ENCODE measurements at places on chromosomes 5 and 9.

- no peak for DNase-seq
Observed at GRCh38 chr9:98094316-98094715, 24.7 kb downstream of the TRIM14 start.

- no peak for DNase-seq
Observed at GRCh38 chr5:1871441-1871840, 11.3 kb downstream of the IRX4 start.

- peak; percentile 67 for DNase-seq
Observed at GRCh38 chr5:172455511-172456061, 1.3 kb upstream of the SH3PXD2B start.

GRCh38 chr5:153623124-153623523, 132.7 kb downstream of the GRIA1 start:
- DNase-seq: no peak

GRCh38 chr5:10243660-10244240, 5.9 kb downstream of the ATPSCKMT start:
- DNase-seq: no peak

- peak; percentile 27 for DNase-seq
Observed at GRCh38 chr5:6328173-6328572, 50.2 kb downstream of the MED10 start.

- DNase-seq: peak; percentile 87
Observed at GRCh38 chr5:58462154-58462553, 2.3 kb upstream of the PLK2 start.

DNA sequence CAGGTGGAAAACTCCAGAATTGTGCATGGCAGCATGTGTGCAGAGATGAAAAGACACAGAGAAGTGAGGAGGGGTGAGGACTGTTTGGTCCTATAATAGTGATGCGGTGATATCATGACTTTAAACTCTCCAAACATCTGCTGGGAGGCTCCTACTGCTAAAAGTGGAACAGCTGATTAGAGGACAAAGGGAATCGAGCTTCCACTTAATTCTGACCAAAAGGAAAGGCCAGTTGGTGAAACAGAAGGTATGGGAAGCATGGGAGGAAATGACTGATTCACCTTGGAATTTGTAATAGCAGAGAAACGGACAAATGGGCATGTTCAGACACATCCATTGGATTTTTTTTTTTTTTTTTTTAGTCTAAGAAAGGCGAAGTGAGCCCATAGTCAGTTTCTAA, 67.5 kb upstream of the MAMDC2 start:
- peak; percentile 85 for DNase-seq

- no peak for DNase-seq
Observed at GRCh38 chr9:125966466-125966865, 219.3 kb downstream of the PBX3 start.

DNA sequence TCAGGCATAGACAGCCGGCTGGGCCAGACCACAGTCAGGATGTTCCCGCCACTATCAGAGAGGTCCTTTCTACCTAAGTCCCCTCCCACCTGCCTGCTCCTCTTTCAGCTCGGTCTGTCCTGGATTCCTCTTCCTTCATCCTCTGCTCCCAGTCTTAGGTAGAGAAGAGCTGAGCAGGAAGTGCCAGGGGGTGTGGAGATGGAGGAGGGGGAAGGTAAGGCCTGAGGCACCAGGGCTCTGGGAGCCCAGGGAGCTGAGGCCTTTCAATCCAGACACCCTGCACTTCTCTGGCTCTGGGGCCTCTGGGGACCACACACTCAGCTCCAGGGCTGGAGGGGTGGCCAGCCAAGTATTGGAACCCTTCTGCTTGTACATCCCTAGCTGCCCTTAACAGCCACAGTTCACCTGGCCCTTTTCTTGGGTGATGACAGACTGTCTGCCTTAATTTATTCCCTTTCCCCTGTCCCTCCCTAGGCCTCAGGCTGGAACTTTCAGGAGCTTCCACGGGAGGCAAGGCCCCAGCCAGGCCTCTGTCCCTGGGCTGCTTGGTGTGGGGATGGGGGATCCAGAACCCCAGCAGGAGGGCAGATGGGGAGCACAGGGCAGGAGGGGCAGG, 15.6 kb downstream of the IRF1 start:
- no peak for DNase-seq

- no peak for DNase-seq
Observed at GRCh38 chr5:131846536-131846935, 49.7 kb upstream of the FNIP1 start.

GRCh38 chr5:142472306-142472951, 147.6 kb upstream of the SPRY4 start:
- peak; percentile 83 for DNase-seq

DNA sequence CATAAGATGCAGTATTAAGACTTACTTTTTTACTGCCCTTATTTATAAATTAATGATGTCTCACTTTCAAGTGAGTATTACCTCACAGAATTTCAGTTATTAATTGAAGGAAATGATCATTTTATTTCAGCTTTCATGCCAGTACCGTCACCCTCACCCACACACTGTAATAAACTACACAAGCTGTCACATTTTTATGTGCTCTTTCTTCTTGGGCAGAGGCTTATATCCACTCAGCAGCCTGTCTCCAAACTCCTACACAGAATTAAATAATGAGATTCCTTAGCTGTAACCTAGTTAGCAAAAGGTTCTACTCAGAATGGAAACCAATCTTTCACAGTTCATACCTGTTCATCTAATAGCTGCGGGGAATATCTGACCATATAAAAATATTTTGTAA, 1915.8 kb upstream of the CDH6 start:
- DNase-seq: no peak

DNA sequence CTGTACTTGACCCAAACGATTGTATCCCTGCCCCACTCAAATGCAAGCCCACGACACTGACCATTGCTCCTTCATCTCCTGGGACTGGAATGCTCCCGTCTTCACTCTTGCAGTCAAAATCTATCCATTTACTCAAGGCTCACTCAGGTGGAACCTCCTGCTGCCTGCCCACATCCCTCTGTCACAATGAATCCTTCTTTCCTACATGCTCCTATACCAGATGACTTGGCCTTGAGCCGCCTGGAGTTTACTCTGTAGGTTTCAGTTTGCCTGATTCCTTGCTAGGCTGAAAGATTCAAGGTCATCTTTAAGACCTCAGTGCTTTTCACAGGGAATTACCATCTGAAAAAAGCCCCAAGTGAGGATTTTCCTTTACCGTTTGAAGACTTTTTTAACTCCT, 264.1 kb downstream of the GLIS3 start:
- no peak for DNase-seq

DNA sequence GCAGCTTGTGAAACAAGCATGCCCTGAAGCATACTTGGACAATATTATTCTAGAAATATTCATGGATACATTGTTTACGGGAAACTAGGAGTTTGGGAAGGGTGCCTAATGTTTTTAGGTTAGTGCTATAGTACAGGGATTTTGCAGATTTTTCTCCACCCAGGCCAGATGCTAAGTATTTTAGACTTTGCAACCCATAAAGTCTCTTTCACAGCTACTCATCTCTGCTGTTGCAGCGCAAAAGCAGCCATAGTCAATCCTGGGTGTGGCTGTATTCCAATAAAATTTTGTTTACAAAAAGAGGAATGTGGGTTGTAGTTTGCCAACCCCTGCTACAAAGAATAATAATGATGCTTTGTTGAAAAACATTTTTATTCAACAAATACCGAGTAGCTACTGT, 106.2 kb downstream of the CEMIP2 start:
- no peak for DNase-seq

GRCh38 chr9:138101444-138102234, 224.1 kb downstream of the CACNA1B start:
- DNase-seq: no peak

DNA sequence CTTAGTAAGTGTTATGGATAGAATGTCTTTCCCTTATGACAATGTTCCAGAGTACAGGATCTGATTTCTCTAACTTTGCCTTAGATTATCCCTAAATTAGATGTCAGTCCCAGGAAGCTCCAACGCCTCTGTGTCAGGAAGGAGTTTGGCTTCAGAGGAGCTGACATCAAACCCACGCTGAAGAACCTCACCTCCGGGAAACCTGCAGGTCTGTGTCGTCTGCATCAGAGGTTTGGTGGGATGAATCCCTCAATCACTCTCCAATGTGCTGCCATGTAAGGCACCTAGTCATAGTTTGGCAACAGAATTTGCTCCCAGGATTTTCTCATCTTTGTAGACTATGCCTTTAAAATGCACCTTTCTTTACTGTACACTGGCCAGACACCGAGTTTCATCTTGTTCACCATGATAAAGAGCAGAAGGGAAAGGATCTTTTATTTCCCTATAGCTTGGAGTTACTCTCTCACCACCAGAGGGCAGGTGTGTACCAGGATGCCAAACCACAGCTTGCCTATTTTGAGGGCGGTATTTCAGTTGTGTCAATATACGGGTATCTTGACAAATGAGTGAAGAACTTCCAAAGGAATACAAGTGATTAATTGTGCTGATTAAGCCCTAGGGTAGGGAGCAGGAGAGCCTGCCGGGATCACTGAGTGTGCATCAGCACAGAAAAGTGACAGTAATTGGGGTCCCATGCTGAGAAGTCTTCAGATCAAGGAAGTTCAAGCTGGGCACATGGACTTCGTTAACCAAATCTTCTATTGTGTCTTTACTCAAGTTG, 23.4 kb downstream of the MINAR2 start:
- DNase-seq: peak; percentile 51

GRCh38 chr9:83238871-83239640, 176.1 kb upstream of the RASEF start:
- no peak for DNase-seq

DNA sequence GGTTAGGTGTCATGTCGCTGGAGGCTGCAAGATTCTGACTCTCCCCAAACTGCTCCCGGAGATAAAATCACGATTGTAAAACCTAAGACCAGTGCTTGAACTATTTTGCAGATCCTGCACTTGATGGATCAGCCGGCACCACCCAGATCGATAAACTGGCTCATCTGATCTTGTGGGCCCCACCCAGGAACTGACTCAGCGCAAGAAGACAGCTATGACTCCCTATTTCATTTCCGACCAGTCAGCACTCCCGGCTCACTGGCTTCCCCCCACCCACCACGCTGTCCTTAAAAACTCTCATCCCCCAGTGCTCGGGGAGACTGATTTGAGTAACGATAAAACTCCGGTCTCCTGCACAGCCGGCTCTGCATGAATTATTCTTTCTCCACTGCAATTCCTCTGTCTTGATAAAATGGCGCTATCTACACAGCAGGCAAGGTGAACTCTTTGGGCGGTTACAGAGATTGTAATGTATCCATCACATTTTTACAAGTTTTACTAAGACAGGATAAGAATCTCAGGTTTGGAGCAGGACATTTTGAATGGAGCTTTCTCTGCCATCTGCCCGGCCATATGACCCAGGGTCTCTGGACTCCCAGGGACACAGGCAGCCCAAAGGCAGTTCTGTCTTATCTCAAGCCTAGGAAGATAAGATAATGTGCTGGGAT, 10.6 kb upstream of the PPP1R26 start:
- DNase-seq: no peak

DNA sequence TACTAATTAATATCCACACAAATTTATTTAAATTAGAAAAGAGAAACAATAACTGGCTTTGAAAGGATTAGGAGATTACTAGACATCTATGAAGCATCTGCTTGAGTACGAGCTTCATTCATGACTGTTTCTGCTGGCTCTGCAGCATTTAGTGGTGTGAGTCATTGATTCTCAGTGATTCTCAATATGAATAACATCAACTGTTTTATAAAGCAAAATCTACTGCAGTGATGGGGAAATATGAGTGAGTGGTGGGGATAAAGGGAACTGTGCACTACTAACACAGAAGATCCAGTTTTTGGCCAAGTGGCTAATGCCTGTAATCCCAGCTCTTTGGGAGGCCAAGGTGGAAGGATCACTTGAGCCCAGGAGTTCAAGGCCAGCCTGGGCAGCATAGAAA, 8.4 kb downstream of the FNBP1 start:
- DNase-seq: peak; percentile 40

- DNase-seq: no peak
Observed at GRCh38 chr5:97078958-97079743, 63.3 kb downstream of the LIX1 start.

- no peak for DNase-seq
Observed at GRCh38 chr5:110878115-110878514, 139.3 kb downstream of the SLC25A46 start.

- DNase-seq: no peak
Observed at GRCh38 chr5:155878991-155879575, 447.9 kb upstream of the SGCD start.

DNA sequence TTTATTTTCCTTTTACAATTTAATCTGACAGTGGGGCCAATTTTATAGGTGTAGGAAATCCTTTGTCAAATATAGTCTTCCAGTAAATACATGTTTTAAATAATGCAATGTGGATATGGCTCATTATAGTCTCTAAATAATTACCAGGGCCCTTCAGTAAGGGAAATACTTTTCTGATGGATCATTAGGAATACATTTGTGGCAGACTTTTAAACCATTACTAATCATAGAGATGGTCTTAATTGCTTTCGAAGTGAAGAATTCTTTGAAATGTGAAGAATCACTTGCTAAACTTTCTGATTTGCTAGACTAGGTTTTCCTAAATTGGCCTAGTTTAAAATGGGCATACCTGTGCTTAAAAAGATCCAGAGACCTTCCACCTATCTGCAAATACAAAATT, 105.6 kb upstream of the ELL2 start:
- peak; percentile 35 for DNase-seq

DNA sequence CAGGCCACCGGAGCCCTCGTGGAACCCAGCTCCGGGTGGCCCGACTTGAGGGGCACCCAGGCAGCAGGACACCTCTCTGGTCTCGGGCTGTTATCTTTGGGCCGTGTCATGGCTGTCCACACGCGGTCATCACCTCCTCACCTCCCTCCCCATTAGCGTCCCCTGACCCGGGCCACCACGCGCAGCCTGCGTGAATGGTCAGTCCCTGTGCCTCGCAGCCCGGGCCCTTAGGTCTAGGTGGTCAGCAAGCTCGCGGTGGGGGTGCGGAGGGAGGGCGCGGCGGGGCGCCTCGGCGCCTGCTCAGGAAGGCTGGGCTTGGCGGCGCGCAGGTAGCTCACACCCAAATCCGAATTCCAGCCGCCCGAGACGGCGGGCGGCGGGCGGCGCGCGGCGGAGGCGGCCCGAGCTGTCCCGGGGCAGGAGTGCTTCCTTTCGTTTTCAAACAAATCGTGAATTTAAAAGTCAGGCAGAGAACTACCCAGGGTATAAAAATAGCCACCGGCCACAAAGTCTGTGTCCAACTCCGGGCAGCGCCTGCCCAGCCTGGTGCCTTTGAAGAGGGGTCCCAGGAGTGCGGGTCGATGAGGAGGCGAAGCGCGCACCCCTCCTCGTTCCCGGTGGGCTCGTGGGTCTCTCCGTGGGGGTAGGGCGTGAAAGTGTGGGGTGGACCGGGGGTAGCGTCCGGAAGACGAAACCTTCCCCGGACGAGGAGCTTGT, 1.0 kb upstream of the RXRA start:
- peak; percentile 42 for DNase-seq

GRCh38 chr9:20980832-20981455, 50.5 kb downstream of the HACD4 start:
- DNase-seq: peak; percentile 54

Data from endothelial cell of umbilical vein (primary cell).